ENCODE measurements at places on chromosomes 7 and 10.

- peak; percentile 93 for DNase-seq
Observed at GRCh38 chr10:4661511-4662255, 164.3 kb upstream of the AKR1E2 start.

- no peak for DNase-seq
Observed at GRCh38 chr10:33287112-33287511, 47.4 kb downstream of the NRP1 start.

- no peak for DNase-seq
Observed at GRCh38 chr10:18918532-18918931, 130.1 kb upstream of the MALRD1 start.

DNA sequence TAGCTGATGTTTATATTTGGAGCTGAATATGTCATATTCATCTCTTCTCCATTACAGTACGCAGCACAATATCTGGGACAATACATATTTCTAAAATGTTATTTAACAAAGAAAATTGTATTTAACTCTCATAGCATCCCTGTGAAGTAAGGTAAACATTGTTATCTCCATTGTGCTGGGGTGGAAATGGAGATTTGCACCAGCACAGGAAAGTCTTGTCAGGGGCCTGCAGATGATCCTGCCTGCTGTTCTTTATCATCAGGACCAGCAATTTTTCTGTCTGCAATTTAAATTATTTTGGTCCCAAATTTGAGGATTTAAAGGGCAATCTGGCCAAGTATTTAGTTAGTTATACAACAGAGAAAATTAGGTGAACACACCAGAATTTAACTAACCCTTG is 144.4 kb downstream of the CPED1 start:
- DNase-seq, result no peak

- DNase-seq, result no peak
Observed at GRCh38 chr10:93438613-93439253, 43.4 kb downstream of the MYOF start.

- DNase-seq, result peak; percentile 64
Observed at GRCh38 chr7:71414490-71414889, 282.5 kb downstream of the GALNT17 start.

DNA sequence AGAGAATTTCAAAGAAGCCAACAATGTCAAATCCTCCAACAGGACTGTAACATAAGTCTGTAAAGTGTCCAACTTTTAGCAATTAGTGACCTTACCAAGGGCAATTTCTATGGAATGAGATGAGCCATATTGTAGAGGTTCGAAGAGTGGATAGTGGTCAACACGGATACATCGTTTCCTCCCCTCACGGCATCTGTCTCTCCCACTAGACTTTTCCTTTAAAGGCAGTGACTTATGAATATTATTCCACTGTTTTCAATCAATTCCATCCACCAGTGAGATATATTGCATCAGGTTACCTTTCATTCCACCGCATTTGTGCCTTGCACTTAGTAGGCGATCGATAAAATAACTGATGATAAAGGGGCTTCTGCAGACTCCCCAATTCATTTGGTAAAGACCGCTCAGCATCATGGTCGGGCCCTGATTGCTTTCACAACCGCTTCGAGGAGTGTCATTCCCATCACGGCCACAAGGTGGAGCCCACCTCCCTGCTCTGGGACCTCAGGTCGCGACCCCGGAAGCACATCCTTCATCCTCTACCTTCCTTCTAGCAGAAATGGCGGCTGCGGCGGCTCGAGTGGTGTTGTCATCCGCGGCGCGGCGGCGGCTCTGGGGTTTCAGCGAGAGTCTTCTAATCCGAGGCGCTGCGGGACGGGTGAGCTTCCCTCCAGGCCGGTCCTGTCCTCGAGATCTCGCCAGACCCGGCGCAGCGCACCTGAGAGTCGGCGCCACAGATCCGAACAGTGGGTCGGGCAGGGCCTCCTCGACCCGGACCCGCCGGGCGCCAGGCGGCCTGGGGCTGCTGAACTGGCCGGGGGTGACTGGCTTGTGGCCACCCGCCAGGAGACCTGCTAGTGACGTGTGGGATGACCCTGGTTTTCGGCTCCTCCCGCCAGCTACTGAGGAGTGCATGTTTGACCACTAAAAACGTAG is at the start of gene PMPCB:
Gene PMPCB, plus strand, starts transcription at position 535 of the 936 bp plus-strand sequence. Its CDS starts 25 bp downstream, at position 560.
- peak; percentile 97 for DNase-seq

Data from tibial artery (tissue), 4 donors.